ENCODE measurements at places on chromosomes 2 and 18.

GRCh38 chr18:55007602-55008001 is 48.3 kb upstream of the CCDC68 start:
- DNase-seq, result no peak

GRCh38 chr2:171167352-171167997 is 6.8 kb upstream of the TLK1 start:
- DNase-seq, result no peak

- DNase-seq, result no peak
Observed at GRCh38 chr2:154587739-154588138, 110.8 kb upstream of the KCNJ3 start.

DNA sequence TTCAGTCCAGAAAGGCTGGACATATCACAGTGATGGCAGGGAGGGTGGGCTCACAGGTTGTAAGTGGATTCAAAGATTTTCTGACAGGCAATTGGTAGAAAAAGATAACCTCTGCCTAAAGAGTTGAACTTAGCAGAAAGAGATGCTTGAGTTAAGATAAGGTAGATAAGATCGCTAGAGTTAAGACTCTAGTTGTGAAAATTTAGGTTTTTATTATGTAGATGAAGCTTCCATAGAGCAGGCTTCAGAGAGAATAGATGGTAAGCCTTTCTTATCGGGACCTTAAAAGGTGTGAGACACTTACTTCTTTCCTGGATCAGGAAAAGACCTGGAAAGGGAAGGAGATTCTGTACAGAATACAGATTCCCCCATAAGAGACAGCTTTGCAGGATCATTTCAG is 134.4 kb downstream of the GULP1 start:
- DNase-seq, result no peak

GRCh38 chr2:113376253-113376912 is 61.1 kb upstream of the ZNG1B start:
- no peak for DNase-seq

- no peak for DNase-seq
Observed at GRCh38 chr2:234032279-234032856, 18.1 kb upstream of the SPP2 start.

DNA sequence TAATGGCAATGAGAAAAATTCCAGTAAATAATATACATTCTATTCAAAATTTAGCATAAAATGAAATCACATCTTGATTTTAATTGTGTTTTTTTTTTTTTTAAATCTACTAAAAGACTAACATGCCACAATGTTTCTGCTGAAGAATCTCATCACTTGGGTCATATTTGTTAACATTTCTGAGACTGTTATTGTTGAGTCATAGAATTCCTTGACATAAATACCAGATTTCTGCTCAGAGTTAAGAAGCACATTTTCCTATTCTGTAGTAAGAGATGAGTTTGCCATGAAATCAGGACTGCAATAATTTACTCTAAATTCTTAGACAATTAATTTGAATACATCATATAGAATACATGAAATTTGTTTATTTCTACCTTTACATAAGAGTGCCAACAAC is 154.9 kb upstream of the KYNU start:
- DNase-seq, result no peak

DNA sequence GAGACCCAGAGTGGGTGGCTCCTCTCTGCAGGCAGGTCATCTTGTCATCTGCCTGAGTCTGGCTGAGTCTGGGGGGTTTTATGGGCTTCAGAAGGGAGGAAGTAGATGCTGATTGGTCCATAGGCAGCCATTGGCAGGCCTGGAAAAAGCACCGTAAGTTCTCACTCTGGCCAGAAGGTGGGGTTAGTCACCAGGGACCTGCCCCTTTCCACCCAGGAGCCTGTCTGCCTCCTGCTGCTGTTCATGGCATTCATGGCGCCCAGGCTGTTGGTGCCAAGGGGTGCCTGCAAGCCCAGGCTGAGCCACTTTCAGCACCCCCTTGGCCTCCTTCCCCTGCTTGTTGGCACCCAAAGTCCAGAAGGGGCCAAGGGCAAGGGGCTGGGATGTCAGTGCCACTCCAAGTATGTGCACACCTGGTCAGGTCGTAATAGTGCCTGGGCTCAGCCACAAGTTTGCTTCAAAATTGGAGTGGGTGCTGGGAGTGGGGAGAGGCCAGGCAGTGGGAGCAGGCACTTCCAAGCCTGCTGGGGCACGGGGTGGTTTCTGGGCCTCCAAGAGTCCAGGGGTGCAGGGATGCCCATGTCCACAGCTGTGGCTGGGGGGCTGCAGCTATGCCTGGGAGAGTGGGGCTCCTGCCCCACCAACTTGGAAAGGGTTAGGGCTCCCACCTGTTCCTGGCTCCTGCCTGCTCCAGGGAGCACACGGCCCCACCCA is 178.1 kb downstream of the FAM210A start:
- DNase-seq, result no peak

- DNase-seq, result no peak
Observed at GRCh38 chr2:147548451-147548850, 296.4 kb upstream of the ACVR2A start.

DNA sequence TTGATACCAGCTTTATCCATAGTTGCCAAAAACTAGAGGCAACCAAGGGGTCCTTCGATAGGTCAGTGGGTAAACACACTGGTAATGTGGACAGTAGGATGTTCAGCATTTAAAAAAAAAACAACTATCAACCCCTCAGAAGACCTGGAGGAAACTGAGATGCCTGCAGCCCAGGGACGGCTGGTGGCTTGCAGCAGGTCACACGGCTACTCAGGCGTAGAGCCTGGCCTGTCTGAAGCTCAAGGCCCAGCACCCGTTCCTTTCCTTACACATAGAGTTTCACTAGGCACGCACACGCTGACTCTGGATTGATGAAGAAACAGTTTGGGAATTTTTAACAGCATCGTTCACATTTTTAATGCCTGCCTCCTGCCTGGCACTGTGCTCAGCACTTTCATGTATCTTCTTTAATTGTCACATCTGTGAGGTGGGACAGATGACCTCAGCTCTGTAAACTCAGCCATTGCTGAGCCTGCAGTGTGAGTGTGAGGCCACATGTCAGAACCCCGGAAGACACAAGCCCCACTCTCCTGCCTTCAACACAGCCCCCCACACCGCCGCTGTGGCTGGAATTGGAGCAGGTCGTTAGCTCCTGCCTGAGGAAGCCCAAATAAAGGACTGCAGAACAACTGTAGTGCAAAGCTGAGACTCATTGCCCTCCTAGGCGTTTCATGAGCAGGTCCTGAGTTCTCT is 40.7 kb downstream of the TRAPPC12 start:
- no peak for DNase-seq

DNA sequence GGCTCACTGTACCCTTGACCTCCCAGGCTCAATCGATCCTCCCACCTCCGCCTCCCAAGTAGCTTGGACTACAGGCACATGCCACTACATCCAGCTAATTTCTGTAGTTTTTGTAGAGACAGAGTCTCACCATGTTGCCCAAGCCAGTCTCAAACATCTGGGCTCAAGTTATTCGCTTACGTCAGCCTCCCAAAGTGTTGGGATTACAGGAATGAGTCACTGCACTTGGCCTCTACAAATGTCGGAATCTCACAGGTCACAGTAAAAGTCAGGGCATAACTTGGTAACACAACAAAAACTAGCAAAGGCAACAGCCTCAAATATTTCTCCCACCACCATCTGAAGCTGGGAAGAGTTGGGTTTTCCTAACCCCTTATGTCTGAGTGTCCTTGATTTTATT is 25.3 kb downstream of the SCG2 start:
- DNase-seq, result no peak

DNA sequence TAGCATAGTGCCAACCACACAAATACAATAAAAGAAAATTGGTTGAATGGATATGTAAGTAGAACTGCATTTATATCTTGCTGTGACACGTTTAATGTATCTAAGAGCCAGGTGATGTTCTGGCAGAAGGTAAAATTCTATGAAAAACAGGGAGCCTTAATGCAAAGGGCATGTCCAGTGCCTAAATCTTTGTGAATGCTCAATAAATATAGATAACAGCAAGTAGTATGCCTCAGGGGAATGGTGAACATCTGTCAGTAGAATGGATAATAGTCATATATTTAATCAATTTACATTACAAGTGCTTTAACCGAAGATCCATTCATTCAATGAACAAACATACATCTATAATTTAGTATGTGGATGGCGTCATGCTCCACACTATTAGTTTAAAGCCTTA is 43.7 kb upstream of the NYAP2 start:
- DNase-seq, result peak; percentile 84

DNA sequence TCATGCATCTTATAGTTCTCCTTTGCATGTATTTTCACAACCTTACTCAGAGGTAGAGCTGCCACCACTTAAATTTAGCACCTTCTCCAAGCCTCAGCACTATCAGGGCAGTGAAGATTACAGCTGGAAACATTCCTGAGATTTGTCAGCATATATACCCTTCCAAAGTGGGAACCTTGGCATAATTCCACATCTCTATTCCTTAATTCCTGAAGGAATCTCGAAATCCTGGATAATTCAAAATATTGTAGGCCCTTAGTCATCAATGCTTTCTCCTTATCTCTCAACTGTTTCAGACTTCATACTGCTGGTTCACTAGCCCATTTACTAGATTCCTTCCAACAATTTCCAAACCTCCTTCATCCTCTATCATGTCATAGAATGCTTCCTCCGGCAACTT is 87.4 kb downstream of the ITSN2 start:
- DNase-seq, result no peak

DNA sequence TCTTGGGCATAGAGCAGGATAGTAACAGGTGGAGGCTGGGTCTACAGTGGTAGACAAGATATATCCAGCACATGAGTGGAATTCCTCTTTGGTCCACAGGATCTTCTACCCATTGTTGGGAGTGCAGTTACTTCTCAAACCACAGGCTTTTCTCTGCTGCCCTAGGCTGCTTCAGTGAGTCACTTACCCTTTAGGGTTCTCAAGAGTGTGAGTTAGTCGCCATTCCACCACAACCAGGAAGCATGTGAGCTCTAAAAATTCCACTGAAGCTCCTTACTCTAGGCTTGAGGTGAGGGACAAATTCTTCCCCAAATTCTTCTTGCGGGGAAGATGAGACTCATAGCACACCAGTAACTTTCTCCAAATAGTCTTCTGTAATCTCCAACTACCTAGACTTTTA is 189.4 kb downstream of the PLCL1 start:
- DNase-seq, result no peak

- no peak for DNase-seq
Observed at GRCh38 chr2:227781841-227782240, 31.8 kb upstream of the CCL20 start.

DNA sequence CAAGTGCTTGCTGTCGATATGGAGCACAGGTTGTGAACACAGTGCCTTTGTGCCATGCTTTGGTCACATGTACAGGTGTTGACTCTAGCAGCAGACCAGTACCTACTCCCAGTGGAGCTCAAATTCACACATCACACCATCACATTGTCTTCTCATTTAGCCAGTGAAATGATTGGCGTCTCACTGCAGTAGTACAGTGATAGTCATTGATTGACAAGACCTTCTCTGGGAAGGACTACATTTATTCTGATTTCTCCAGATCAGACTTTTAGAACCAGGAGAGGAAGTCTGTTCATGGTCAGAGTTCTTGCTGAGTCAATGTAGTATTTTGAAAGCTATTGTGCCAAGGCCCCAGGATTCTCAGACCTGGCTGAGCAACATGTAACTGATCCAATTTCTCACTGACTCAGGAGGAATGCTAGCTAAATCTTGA is 75.2 kb downstream of the FMNL2 start:
- DNase-seq, result peak; percentile 47

DNA sequence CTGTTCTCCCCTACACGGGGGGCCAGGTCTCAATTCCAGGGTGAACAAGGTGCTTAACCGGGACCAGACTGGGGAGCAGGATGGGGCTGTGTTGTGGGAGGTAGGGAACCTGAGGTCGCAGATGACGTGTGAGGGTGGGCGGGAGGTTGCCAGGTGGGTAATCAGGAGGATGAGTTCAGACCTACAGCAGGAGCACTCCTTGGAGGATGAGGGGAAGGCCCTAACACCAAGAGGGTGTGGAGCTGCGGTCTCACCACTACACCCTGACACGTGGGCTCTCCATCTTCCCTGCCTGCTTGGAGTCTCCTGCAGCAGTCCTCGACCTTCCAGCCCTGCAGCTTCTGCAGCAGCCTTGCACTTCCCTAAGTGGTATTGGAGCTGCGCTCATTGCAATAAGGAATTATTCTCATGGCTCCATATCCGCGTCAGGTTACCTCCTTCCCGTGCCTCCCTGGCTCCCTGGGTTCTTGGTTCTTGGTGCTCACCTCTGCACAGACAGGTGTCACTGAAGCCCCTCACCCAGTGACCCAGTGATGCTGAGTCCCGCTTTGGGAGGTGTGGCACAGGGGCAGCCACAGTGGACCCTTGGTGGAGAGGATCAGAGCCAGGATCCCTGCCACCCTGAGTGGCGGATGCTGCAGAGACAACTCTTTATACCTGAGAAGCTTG is 15.5 kb downstream of the SH3BP4 start:
- no peak for DNase-seq

- no peak for DNase-seq
Observed at GRCh38 chr2:36031471-36031870, 324.1 kb upstream of the CRIM1 start.

DNA sequence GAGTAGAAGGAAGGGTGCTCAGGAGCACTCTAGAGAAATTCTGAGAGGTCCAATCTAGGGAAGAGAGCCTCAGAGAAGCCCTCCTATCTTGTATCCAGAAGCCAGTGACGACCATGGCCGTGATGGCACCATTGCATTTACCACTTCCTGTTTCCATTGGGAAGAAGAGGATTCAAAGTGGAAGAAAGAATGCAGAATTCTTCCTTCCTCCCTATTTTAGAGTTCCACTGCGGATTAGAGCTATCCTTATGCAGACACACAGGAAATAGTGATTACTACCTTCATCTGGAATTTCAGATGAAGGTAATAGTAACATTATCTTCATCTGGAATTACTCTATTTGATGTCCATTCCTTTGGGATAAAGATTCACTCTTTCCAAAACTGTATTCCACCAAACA is 45.6 kb upstream of the PCBP1 start:
- no peak for DNase-seq

DNA sequence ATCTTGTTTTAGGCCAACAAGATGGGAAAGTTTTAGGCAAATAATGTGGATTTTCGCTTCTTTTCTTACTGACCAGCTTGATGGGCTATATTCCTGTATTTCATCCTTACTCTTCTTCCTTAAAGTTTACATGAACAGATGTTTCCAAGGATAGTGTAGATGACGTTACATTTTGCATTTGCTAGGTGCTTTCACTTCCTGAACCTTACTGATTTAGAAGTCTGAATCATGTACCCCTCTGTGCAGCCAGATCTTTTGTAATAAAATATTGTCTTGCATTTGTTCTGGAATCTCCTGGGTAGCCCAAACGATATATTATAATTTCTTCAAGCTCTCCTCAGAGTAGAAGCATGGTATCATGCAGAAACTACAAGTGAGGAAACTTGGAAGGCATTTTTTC is 93.4 kb downstream of the CALCRL start:
- DNase-seq, result no peak

- DNase-seq, result no peak
Observed at GRCh38 chr2:74843899-74844298, 10.0 kb downstream of the HK2 start.
